Kidney (tissue), 22 donors: ENCODE measurements at places on chromosomes 2 and 18. TPM values are rescaled to one million over a fixed set of nuclear protein-coding genes. Genes with fewer than 3 reads are reported as not detected.

Gene COA5
- total RNA-seq = 38.0 TPM

GRCh38 chr2:42756966-42757513 is 6.9 kb downstream of the OXER1 start:
- no peak overlapping the region for H3K4me3 ChIP-seq
- peaks cover 5% of the 10 kb centered on the region for H3K4me1 ChIP-seq
- no peaks in the 10 kb centered on the region for H3K27me3 ChIP-seq
- DNase-seq = no peak
- no peak overlapping the region for H3K27ac ChIP-seq

- H3K4me1 ChIP-seq = peaks cover 8% of the 10 kb centered on the region
- no peaks in the 10 kb centered on the region for H3K27me3 ChIP-seq
- no peak overlapping the region for H3K27ac ChIP-seq
- no peak for DNase-seq
These were observed 2.6 kb downstream of the USP14 start for GRCh38 chr18:160831-161570.

Gene PARD6G
- total RNA-seq = 1.9 TPM

DNA sequence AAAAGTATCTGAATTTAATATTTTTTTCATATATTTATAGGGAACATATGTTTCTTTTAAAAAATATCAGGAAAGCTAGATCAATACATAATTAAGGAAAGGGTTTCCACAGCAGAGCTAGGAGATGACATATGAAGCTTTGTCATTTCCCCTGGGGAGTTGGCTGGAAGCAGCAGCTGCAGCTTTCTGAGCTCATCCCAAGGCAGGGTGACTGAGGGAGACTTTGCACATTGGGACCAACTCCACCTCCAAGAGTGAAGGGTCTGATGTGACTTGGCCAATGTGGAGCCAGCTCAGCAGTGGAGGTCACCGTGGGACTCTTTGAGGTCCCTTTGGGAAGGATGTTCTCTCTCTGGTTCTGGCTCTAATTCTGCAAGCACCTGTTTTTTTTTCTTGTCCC is 315.1 kb downstream of the RDH14 start:
- H3K36me3 ChIP-seq = no peaks in the 10 kb centered on the region
- no peak for DNase-seq
- H3K27me3 ChIP-seq = no peaks in the 10 kb centered on the region

- DNase-seq = no peak
- H3K4me3 ChIP-seq = no peak overlapping the region
- no peak overlapping the region for H3K27ac ChIP-seq
- H3K36me3 ChIP-seq = peaks cover 4% of the 10 kb centered on the region
These were observed 41.1 kb downstream of the RAB3GAP1 start for GRCh38 chr2:135093193-135093592.

Gene CYBRD1
- 57.3 TPM for total RNA-seq

DNA sequence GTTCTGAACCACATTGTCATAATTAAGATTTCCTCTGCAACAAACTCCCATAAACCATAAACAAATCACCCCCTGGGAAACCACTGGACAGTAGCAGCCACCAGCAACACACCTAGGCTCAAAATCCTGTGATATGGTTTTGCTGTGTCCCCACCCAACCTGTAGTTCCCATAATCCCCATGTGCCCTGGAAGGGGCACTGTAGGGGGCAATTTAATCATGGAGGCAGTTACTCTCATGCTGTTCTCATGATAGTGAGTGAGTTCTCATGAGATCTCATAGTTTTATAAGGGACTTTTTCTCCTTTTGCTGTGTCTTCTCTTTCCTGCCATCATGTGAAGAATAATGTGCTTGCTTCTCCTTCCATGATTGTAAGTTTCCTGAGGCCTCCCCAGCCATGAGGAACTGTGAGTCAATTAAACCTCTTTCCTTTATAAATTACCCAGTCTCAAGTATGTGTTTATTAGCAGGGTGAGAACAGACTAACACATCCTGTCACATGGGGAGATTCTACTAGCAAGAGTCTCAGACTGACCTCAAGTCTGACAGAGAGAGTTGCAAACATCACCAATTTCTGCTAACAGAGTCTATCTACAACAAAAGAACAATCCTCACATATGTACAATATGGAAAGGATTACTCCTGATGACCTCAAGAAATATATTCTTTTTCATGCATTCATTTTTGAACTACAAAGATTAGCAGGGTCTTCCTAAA is 182.6 kb downstream of the GRB14 start:
- no peak for DNase-seq
- no peak overlapping the region for H3K4me3 ChIP-seq
- H3K27me3 ChIP-seq = no peaks in the 10 kb centered on the region
- H3K27ac ChIP-seq = no peak overlapping the region
- no peaks in the 10 kb centered on the region for H3K4me1 ChIP-seq

DNA sequence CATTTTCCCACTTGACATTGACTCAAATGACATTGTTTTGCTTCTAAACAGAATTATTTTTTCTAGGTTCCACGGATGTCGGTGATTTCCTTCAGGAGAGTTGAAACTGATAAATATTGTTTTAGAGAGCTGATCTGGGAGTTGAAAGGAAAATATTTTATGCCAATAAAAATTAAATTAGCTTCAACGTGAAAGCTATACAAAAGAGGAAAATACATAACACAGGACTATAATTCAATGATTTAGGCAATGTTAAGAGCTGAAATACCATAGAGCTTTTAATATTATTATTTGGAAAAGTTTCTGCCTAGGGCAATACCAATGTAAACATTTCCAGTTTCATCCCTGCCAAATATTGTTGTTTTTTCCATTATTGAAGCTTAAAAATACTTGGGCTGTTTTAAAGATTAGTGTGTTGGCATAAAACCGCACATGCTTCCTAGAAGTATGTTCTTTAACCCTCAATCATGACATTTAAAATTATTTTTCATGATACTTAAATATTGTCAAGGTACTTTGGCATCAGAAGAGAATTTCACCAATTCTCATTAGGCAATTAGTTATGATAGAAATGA is 18.6 kb upstream of the PDE1A start:
- no peak overlapping the region for H3K27ac ChIP-seq
- no peaks in the 10 kb centered on the region for H3K36me3 ChIP-seq
- no peaks in the 10 kb centered on the region for H3K4me1 ChIP-seq
- H3K4me3 ChIP-seq = no peak overlapping the region
- DNase-seq = no peak

Gene PLEK
- total RNA-seq = 17.3 TPM

GRCh38 chr2:92073036-92073814 is 2798.0 kb upstream of the TEKT4 start:
- no peaks in the 10 kb centered on the region for H3K4me1 ChIP-seq
- H3K4me3 ChIP-seq = no peak overlapping the region
- DNase-seq = no peak
- no peak overlapping the region for H3K27ac ChIP-seq
- no peaks in the 10 kb centered on the region for H3K36me3 ChIP-seq

DNA sequence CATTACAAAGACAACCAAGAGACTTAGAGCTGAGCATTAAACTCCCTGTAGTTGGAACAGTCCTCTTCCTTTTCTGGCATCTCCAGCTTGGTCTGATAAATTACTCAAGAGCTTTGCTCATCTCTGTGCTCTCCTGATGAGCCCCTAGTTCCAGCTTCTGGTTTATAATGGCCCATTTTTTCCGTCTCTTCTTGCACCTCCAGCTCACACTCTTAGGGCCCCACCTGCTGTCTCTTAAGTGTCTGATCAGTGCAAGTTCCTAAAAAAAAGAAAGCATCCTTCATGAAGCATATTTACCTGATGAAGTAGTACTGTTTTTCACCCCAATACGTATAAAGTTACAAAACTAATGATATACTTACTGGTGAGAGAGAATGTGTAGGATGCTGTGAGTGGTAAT is 822.9 kb downstream of the RNF144A start:
- H3K36me3 ChIP-seq = no peaks in the 10 kb centered on the region
- H3K27me3 ChIP-seq = no peaks in the 10 kb centered on the region
- DNase-seq = no peak
- H3K4me3 ChIP-seq = no peak overlapping the region

Gene TMEM37
- 59.4 TPM for total RNA-seq
